ENCODE measurements at places on chromosomes 7 and 10.
A peak's percentile ranks its signal among the peaks of the same experiment; 100 is the strongest.

DNA sequence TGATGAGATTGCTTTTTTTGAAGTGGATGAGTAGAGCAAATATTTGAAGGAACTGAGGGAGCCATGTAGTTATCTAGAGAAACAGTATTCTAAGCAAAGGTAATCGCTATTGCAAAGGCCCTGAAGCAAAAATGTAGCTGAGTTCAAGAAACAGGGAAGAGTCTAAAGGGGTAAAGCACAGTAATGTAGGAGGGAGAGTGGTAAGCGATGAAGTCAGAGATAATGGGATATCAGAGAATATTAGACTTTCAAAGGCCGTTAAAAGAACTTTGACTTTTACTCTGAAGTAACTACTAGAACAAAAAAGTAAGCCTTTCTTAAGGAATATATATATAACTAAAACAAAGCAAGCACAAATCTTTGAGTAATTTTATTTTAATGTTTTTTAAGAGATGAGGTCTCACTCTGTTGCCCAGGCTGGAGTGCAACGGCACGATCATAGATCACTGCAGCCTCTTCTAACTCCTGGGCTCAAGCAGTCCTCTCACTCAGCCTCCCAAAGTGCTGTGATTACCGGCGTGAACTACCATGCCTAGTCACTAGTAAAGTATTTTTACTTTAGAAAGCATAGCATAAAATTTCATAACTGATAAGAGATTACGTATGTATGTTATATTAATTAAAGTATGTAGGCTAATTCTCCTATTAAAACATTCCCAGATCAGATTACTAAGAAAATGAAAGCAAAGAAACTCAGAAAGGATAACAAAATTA is 61.7 kb upstream of the OIT3 start:
- no peak for DNase-seq

DNA sequence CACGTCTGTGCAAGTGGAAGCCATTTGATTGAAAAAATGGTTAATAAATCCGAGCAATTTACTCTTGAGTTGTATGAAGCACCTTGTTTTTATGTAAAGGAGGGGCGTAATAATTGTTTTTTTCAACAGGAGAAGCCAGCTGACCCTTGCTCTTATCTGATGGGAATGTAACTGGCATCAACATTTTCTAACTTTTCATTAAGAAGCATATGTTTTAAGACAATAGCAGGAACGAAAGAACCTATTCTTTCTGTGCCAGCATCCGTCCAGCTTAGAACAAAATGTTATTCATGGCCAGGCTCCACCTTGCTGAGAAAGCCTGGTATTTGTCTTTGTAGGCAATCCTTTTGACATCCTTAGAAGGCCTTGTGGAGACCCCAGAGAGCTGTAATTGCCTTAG is 22.2 kb upstream of the AFAP1L2 start:
- DNase-seq: no peak

DNA sequence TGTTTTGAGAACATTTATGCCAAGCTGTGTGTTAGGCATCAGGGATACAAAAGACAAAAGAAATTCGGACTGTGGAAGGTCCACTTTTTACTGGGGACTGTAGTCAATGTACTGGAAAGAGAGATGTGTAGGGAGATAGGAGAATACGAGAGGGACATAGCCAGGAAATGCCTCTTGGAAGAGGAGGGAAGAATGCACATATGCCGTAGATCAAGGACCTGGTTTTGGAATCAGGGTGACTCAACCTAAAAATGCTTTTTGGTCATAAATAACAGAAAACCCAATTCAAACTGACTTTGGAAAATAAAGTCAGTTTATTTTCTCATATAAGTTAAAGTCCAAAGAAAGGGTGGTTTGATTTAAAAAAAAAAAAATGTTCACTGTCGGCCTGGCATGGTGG is 140.3 kb upstream of the TCF7L2 start:
- DNase-seq: no peak

- no peak for DNase-seq
Observed at GRCh38 chr10:114336823-114337509, 67.3 kb downstream of the AFAP1L2 start.

- DNase-seq: no peak
Observed at GRCh38 chr10:60230892-60231291, 158.8 kb downstream of the ANK3 start.

DNA sequence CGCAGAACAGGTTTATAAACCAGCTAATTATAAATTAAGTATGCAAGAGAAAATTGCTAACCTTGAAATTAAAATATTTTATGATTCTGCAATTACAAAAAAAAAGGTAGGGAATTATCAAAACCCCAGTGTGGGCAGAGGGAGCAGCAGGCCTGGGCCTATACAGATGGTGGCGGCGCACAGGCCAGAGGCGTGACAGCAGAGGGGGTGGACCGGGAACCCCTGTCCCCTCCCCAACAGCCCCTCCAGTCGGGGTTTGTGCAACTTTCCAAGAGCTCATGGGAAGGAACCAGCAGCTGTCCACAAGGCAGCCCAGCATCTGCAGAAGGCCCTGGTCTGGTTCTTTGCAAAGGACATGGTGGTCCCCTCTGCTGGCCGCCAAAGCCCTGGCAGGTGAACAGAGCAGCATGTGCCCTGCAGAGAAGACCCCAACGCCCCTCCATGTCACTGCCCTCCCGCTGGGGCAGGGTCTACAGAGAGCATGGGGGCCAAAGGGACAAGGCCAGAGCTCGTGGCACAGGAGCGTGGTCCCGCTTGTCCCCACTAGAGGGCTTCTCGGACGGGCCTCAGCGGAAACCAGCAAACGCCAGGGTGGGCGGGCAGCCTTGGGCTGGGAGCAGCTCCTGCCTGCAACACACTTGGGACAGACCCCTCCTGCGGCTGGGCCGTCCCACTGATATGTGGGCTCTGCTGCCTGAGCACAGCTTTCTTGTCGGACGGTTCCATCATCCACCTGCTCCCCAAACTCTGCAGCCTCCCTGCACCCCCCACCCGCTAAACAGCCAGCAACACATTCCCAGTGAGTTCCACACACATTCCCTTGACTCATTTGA is 75.1 kb downstream of the EBF3 start:
- peak; percentile 16 for DNase-seq

DNA sequence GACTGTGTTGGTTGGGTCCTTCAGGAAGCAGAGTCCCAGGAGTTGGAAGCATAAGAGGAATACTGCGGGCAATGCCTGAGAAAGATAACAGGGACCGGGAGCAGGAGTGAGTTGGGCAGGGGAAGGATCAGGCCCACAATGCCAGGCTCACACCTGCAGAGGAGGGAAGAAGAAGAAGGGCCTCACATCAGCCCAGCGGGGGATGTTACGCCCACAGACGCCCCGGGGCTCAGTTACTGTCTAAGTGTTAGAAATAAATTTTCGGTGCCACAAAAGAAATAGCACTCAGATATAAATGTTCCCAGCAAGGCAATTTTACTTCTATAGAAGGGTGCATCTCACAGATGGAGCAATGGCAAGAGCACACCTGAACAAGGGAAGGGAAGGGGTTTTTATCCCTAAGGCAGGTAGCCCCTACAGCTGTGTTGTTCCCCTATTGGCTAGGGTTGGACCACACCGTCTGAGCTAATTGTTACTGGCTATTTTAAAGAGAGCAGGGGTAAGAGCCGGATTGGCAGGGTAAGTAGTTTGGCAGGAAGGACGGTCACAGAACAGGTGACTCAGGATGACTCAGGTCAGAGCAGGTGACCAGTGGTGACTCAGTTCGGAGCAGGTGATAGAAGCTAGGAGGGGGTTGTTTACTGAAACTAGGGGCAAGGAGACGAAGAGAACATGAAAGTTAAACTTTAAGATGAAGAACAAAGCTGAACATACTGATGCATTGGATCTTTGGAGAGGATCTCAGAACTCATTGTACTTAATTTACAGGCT is at the start of gene NOS3:
TSS of gene NOS3 (plus strand) at position 602 of the 771 bp plus-strand sequence. CDS start 2,787 bp downstream, outside the sequence.
- DNase-seq: no peak

GRCh38 chr10:17655567-17656146 is 11.7 kb downstream of the STAM start:
- DNase-seq: no peak

DNA sequence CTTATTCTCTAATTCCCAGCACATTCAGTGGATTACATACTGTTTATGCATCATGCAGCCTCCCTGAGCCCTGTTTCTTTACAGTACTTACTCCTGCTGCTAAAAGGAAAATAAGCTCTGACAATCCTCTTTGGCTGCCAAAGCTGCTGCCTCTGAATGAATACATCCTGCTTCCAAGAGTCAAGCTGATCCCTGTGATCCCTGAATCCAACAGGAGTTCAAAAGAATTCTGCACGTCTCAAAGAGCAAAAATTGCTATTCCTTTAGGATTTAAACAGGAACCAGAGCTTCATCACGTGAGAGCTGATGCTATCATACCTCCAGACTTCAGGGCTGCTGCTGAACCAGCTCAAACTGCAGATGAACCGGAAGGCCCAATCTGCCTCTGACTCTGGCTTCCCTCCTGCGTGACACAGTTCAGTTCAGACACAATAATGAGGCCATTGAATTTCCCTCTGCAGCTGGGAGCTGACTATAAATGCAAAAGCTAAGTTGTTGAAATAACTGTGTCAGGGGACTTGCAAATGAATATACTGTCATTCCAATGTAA is 851.0 kb upstream of the PHF14 start:
- no peak for DNase-seq

DNA sequence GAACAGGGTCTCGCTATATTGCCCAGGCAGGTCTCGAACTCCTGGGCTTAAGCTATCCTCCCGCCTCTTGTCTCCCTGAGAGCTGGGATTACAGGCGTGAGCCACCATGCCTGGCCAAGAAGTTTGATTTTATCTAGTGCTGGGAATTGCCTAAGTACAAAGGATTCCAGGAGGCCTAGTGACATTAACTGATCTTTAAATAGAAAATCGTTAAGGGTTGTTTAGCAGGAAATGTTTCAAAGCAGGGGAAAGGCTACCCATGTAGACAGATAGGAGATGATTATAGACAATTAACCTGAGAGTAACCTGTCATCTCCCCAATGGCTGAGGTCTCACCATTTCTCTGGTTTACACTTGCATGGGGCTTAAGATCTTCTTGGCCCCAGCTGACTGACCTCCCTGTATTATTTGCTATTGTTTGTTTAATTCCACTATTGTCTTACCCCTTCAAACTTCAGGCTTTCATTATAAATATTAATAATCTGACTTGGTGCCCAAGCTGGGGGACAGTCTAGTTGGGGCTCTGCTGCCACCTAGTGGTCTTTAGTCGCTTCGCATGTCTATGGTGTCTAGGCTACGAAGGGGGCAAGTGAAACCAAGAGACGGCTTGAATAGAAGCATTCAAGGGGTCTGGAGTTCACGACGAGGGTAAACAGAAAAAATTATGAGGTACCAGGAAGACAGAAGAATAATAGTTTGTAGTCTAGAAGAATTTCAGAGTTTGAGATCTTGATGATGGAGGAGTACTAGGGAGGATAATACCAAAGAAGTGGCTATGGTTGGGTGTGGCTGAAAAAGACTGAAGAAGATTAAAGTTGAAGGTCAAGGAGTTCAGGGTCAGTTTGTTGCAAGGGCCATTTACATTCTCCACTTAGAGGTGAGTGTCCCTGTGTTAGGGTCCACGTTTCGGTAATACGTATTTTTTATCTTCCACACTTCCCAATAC is 40.4 kb upstream of the BPGM start:
- peak; percentile 59 for DNase-seq

DNA sequence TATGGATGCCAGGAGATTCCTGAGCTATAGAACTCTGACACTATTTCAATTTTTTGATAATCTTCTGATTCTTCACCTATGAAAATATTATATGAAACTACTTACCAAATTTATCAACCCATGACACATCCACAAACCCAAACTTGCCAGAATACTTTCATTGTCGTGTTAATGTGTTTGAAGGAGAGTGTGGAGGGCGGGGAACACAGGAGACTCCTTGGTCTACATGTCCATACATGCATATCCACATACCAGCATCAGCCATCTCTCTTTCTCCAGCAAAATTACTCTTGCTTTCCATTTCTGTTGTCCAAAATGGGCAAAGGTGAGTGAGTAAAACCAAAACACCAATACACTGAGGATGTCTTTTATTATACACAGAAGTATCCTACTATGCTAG is 23.5 kb upstream of the BPGM start:
- no peak for DNase-seq

- DNase-seq: peak; percentile 62
Observed at GRCh38 chr7:35729061-35729783, 34.3 kb upstream of the HERPUD2 start.

DNA sequence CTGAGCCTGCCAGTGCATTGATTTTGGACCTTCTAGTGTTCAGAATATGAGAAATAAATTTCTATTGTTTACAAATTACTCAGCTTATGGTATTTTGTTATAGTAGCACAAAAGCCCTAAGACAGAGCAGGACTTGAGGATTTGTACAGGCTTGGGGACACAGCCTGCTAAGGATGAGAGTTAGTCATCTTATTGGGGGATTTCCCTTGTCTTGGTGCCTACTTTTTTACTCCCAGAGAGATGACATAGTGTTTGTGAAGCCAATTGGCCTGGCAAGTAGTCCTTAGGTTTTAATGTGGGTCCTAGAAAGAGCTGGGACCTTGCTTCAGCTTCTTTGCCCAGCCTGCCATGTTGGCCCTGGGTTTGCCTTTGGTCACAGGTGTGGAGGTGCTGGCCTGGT is 364.0 kb downstream of the REEP3 start:
- no peak for DNase-seq

DNA sequence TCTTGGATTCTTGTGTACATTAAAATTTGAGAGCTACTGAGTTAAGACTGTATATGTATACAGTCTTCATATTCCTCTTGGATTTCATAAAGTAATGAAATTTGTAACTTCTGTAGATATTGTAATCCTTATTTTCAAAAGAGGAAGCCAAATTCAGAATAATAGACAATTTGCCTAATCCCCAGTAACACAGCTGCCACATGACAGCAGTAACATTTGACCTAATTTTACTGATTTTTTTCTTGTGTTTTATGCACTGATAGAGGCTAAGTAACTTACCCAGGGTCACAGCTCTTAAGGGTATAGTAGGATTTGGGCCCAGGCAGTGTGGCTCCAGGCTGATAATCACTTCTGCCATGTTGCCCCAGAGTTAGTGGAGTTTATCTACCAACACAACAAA is 40.4 kb upstream of the IL6 start:
- no peak for DNase-seq

- no peak for DNase-seq
Observed at GRCh38 chr7:151456276-151456675, 16.3 kb upstream of the CRYGN start.

- DNase-seq: no peak
Observed at GRCh38 chr7:38656968-38657367, 25.8 kb upstream of the AMPH start.

All from activated gamma-delta T cell treated with Interleukin-2 at 50 U/mL for 16 hours (primary cell).